ENCODE measurements at places on chromosomes 11 and 22.

DNA sequence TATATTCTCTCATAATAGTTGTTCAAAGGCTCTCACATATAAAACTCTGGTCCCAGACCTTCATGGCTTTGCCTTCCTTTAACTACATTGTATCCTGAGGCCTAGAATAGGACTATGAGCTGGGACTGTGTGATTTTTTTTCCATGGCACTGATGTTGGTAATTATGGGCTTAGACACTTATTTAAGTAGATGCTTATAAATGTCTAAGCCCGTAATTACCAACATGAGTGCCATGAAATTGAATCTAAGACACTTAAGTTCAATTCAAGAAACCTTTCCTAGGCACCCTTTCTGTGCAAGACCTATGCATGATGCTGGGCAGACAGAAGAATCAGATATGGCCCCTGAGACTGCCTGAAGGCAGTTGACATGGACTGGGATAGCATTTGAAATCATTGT, 63.0 kb downstream of the P4HA3 start:
- DNase-seq, result no peak

- no peak for DNase-seq
These were observed 1.2 kb downstream of the BET1L start for GRCh38 chr11:206002-206384.

DNA sequence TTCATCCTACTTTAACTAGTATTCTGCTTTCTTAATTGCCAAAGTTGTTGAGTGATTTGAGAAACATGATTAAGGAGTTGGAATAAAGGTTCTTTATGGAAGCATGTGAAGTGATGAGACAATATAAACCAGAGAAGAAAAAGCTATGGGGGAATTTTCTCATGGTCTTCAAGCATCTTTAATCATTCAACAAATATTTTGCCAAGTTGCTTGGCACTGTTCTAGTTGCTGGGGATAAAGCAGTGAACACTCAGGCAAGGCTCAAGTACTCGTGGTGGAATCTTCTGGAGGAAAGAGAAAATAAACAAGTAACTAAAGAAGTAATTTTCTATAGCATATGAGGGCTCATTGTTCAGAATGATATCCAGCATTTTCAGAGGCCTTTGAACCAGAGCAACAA, 9.2 kb upstream of the PIWIL4 start:
- peak; percentile 27 for DNase-seq

GRCh38 chr11:60194511-60194910, 11.6 kb upstream of the MS4A6A start:
- no peak for DNase-seq

DNA sequence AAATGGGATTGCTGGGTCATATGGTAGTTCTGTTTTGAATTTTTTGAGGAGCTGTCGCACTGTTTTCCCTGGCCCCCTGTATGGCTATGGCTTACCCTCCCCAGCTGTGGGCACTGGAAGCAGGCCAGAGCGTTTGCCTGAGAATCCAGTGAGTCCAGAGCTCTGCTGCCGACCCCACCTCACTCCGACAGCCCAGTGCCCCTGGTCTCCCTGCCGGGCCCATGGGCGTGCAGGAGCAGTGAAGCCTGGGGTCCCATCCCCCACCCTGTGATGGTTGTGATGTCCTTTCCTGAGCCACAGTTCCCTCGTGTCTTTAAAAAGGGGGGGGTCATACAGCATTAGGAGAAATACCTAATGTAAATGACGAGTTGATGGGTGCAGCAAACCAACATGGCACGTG, 13.3 kb upstream of the GRAMD4 start:
- DNase-seq, result no peak

GRCh38 chr11:72327606-72328005, 83.6 kb upstream of the PHOX2A start:
- DNase-seq, result no peak

- DNase-seq, result peak; percentile 68
These were observed at the start of gene BCR for GRCh38 chr22:23180301-23180892. TSS of gene BCR (plus strand) at chr22:23180509. CDS start at chr22:23180961, 452 bp downstream.

DNA sequence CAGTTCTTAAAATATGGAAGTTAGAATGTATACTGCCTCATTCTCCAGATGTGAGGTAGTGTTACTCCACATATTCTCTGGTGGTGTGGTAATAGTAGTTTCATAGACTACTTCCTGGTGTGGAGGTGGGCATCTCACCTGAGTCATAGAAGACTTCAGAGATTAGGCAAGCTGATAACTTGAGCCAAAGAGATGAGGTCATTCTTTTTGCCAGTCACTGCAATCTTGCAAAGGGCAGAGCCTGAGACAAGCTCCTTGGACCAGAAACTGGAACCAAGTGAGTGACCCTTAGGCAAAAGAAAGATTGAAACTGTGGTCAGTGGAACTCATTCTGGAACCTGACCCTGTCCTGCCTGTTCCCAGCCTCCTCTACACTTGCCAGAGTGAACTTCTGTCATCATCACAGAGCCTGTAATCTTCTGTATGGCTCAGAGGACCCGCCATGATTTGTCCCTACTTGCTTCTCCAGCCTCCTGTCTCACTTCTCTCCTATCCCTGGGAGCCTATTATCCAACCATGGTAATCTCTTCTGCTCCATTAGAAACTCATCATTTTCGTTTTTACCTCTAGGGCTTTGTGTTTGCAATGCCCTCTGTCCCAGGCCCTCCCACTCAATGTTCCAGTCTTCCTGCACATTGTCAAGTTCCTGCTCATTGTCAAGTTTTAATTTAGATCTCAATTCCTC, 10.6 kb upstream of the CCDC83 start:
- no peak for DNase-seq

GRCh38 chr11:72347691-72348090, 86.6 kb downstream of the CLPB start:
- DNase-seq, result no peak

DNA sequence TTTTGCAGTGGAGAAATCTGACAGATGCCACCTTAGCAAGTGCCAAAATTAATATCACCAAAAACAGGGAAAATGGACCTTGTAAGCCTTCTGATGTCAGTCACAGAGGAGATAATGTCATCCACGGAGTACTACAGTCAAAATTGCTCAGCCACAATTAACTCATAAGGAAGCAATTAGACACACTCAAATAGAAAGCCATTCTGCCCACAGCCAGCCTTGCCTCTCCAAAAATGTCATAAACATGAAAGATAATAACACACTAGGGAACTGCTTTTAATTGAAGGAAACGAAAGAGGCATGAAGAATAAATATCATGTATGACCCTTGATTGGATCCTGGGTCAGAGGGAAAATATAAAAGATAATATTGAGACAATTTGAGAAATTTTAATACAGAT, 505.6 kb upstream of the API5 start:
- no peak for DNase-seq

GRCh38 chr11:64855596-64856304, 11.3 kb upstream of the CDC42BPG start:
- no peak for DNase-seq

- no peak for DNase-seq
These were observed 108.7 kb upstream of the AKIP1 start for GRCh38 chr11:8802251-8802650.

- DNase-seq, result peak; percentile 95
These were observed 61.9 kb downstream of the MED15 start for GRCh38 chr22:20569059-20570058.

DNA sequence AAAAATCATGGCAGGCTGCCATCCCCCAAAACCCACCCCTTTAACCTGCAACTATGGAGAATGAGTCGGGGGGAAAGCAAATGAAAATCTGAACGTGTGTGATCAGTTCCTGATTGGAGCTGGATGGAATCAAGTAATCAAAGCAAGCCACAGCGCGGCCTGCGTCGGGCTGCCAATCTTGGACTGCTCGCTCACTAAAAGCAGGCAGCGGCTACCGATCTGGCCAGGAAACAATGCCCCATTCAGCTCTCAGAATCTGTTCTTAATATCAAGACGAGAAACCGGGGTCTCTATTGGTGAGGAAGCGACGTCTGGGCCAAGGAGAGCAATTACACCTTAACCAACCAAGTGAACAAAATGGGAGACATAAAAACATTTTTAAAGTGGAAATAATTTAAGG, 472.2 kb downstream of the SOX6 start:
- no peak for DNase-seq

DNA sequence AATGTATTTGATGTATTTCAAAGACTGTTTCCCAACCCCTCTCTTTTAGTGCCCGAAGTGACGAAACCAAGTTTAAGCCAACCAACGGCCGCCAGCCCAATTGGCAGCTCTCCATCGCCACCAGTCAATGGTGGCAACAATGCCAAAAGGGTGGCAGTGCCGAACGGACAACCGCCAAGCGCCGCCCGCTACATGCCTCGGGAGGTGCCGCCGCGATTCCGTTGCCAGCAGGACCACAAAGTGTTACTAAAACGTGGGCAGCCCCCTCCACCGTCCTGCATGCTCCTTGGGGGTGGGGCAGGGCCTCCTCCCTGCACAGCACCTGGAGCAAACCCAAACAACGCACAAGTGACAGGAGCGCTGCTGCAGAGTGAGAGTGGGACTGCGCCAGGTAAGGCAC, 84.1 kb downstream of the TNRC6B start:
- DNase-seq, result no peak

DNA sequence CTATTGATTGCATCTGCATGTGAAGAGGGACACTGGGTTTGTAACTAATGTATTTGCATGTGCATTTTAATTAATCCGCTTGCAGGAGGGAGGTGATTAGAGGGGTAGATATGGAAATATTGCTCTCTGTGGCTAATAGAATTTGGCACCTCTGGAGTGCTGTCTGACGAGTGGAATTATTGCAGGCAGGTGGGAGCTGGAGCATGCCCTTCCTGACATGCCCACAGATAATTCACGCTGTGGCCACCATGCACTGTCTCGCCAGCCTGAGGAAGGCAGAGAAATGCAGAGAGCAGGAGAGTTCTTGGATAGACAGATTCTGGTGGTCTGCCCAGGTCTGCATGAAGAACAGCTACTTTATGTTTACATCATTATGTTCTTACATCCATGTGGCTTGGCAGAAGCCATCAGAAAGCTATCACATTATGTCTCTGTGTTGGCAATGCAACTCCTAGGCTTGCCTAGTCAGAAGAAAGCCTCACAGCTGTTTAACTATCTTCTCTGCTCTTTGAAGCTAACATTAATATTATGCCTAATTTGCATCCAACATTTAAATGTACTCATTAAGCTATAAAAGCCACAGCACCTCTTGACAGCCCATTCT, 89.4 kb upstream of the DRD2 start:
- DNase-seq, result no peak

DNA sequence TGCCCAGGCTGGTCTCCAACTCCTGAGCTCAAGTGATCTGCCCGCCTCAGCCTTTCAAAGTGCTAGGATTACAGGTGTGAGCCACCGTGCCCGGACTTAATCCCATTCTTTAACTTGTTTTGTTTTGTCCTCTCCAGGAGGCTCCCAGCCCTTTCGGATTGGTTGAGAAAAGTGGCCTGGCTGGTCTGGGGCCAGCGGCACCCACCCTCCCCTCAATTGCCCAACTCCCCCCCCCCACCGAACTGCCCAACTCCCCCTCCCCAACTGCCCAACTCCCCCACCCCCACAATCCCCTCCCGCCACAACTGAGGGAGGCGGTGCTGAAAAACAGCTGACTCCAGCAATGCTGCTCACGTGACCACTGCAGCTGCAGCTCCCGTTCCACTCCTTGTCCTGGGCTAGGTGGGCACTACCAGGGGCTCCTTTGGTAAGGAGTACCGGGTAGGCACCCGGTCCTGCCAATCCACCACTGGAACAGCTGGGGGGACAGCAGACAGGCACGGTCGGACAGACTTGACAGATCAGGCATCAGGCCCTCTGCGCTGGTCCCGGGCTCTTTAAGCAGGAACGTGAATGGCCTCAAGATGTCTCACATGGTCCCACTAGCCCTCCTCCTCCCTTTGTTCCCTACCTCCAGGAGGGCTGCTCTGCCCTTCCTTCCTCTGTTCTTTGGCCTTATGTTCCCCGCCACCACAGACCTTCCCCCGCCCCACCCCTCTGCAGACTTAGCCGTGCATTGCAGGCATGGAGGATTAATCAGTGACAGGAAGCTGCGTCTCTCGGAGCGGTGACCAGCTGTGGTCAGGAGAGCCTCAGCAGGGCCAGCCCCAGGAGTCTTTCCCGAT, at the start of gene TCN2:
Gene TCN2, plus strand, starts transcription at position 720 of the 845 bp plus-strand sequence. CDS start 158 bp downstream, outside the sequence.
- DNase-seq, result peak; percentile 93

DNA sequence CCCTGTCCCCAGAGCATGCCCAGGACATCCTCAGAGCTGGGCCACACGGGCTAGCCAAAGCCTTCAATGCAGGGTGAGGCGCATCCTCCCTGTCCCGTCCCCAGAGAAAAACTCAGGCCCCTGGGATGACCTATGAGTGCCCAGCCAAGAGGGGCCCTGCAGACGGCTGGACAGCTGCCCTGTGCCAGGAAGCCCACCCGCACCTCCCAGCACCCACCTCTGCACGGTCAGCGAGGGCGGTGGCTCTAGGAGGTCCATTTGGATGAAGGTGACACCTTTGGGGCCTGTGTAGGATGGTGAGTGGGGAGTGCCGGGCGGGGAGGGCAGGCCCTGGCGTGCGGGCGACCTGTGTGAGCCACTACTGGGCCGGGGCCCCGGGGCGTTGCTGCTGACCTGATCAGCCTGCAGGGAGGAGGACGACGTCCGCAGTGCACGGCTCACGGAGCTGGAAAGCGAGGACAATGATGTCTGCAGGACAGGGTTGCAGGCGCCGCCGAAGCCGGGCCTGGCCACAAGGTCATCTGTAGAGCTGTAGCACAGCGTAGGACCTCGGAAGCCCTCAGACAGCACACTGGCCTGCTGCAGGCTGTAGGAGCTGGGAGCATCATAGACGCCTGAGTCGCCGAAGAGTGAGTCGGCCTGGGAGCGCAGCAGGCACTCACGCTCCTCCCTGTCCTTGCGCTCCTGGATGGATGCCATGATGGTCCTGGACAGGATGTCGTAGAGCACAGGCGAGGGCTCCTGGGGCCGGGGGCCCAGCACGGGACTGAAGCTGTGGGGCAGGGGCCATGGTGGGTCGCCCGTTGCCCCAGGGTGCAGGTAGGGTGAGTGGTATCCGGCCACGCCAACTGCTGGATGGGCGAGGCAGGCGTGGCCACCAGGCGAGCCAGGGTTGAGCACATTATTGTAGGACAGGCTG, 180.5 kb downstream of the IGLL1 start:
- DNase-seq, result no peak

GRCh38 chr11:123478352-123478987, 48.4 kb downstream of the GRAMD1B start:
- DNase-seq, result peak; percentile 83

DNA sequence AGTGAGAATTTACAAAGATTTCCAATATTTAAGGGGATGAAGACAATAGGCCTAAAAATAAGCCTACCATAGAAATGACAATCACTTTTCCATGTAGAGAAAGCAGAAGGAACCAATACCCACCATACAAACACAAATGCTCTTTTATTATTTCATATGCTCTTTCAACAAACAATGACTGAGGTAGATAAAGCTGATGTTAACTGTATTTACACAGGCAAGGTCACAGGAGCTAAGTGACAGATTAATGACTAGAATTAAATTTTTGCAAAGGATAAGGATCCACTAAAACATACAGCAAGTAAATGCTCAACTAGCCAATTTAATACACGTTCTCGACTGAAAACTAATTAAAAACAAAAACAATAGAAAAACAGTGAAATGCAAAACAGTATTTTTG, 34.2 kb downstream of the PICALM start:
- DNase-seq, result no peak

- peak; percentile 58 for DNase-seq
These were observed 6.9 kb downstream of the OR10V1 start for GRCh38 chr11:59706518-59707285.
